CD4-positive, alpha-beta T cell (primary cell): ENCODE measurements at places on chromosomes 16 and 17. TPM values are rescaled to one million over a fixed set of nuclear protein-coding genes. Genes with fewer than 3 reads are reported as not detected.
A peak's percentile ranks its signal among the peaks of the same experiment; 100 is the strongest.

Gene KRT12
- not detected for total RNA-seq

Gene NDEL1
- 300 TPM for total RNA-seq

Gene ZNF597
- 2.5 TPM for total RNA-seq

DNA sequence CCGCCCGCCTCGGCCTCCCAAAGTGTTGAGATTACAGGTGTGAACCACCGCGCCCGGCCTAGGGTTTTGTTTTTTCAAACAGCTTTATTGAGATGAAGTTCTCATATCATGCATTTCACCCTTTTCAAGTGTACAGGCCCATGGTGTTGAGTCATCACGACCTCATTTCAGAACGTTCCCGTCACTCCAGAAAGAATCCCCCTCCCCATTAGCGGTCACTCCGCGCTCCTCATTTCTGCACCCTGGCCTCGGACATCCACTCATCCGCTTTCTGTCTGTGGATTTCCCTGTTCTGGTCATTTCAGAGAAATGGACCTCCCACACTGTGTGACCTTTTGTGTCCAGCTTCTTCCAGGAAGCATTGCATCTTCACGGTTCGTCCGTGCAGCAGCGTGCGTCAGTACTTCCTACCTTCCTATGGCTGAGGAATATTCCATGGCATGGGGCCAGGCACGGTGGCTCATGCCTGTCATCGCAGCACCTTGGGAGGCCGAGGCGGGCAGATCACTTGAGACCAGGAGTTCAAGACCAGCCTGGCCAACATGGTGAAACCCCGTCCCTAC is 135.2 kb upstream of the GSE1 start:
- no peak for DNase-seq

- DNase-seq: peak; percentile 60
Observed at GRCh38 chr16:525520-526180, 1.9 kb upstream of the CAPN15 start.

GRCh38 chr16:3554351-3554928 is 22.8 kb downstream of the NLRC3 start:
- DNase-seq: no peak

- DNase-seq: no peak
Observed at GRCh38 chr17:9513266-9513665, 62.4 kb downstream of the STX8 start.

DNA sequence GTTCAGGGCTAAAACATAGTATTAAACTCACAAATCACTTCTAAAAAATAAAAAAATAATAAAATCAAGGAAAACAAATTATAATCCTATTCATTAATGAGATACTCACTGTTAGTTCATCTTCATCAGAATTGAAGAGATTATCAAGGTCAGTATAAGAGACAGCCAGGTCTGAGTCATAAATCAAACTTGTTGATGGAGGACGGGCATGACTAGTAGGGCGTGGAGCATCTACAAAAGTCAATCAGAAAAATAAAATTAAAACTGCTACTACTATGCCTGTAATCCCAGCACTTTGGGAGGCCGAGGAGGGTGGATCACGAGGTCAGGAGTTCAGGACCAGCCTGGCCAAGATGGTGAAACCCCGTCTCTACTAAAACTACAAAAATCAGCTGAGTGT is 59.1 kb upstream of the INTS2 start:
- DNase-seq: no peak

GRCh38 chr16:54164789-54165173 is 121.8 kb downstream of the IRX3 start:
- DNase-seq: no peak

DNA sequence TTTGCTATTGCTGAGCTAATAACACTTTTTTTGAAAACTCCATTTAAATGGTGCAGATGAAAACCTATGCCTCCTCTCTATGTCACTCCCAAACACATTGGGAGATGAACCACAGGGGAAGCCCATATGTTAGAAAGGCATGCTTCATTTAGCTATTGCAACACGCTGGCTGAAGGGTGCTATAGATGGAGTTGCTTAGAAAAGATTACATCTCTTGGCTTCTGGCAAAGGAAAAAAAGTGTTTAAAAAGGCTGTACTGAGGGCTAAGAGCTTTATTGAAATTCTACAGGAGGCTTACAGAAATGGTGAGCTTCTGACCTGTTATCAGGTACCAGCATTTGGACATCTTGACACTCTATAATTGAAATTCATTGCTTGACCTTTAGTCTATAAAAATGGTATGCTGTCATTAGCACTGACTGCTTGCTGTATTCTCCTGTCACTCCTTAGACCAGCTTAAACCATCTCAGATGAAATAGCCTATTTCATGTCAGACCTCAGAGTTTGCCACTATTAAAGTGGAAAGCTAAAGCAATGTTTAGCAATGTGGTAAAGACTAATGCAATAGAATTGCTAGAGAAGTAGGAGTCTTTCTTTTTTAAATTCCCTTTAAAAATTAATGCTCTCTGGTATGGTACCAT is 503.9 kb downstream of the CDH11 start:
- no peak for DNase-seq

GRCh38 chr16:67419931-67420330 is 3.7 kb upstream of the ZDHHC1 start:
- DNase-seq: no peak

- no peak for DNase-seq
Observed at GRCh38 chr17:46878055-46878454, 26.7 kb downstream of the WNT9B start.
